ENCODE measurements at places on chromosomes 5 and 9.

DNA sequence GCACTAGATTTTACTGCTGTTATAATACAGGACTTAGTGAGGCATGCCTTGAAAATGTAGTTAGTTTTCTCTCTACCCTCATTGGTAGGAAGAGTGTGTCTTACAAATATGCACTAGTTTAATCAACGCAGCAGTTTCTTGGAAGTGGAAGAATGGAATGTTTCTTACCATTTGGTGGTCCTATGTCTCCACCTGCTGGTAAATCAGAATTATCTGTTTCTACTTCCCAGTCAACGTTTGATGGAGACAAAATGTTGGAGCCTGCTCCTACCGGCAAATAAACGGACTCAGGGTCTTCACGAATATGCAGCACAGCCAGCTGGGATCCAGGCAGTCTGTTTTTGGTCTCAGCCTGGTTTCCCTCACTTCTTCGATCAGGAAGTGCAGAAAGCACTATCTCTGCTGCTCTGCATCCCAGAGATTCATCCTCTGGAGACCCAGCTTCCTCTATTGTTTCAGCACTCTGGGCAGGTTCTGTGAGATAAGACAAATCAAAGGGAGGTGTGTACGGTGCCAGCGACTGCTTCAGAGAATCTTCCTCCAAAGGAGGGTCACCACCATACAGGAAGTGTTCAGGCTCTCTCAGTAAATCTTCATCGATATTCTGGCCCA is 59.5 kb upstream of the PCA3 start:
- DNase-seq, result peak; percentile 72

DNA sequence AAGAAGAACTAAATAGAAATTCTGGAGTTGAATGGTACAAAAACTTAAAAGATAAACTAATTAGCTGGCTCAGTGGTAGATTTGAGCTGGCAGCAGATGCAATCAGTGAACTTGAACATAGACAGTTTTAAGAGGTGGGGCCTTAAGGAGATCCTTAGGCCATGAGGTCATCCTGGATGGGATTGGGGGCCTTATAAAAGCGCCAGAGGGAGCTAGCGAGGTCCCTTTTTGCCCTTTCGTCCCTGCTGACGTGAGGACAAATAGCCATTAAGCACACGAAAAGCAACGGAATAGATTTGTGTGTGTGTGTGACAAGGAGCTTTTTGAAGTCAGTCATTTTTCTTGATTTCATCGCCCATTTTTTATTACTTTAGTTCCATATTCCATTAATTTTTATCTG is 83.3 kb downstream of the ZNF354C start:
- DNase-seq, result no peak

DNA sequence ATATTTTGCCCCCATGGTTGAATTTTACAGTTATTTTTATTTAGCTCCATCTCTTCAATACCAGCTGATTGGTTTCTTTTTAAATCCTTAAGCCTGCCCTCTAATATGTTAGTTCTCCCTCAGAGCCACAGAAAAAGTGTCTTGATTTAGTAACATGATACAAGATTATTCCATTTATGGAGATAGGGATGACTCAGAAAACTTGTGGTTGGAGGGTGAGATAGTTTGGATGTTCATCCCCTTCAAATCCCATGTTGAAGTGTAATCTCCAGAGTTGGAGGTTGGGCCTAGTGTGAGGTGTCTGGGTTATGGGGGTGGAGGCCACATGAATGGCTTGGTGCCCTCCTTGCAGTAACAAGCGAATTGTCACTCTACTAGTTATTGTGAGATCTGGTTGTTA is 115.7 kb downstream of the FBXO38 start:
- no peak for DNase-seq

- DNase-seq, result no peak
Observed at GRCh38 chr5:133519191-133519590, 93.2 kb downstream of the FSTL4 start.

DNA sequence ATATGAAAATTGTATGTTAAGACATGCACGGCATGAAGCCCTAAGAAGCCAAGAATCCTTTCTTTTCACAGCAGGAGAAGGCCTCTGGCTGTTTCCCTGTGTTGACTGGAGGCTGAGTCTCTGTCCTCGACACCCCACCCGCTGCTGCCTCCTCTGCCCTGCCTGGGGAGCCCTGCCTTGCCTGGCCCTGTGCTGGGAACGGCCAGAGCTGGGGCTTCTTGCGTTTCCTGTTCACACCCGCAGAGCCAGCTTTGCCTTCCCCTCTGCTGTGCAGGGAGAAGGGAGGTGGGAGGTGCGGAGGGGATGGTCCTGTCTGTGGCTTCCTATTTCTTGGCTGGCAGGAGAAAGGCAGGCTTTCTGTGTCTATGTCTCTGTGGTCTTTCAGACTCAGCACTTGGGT is 6.9 kb upstream of the GMCL2 start:
- DNase-seq, result no peak

DNA sequence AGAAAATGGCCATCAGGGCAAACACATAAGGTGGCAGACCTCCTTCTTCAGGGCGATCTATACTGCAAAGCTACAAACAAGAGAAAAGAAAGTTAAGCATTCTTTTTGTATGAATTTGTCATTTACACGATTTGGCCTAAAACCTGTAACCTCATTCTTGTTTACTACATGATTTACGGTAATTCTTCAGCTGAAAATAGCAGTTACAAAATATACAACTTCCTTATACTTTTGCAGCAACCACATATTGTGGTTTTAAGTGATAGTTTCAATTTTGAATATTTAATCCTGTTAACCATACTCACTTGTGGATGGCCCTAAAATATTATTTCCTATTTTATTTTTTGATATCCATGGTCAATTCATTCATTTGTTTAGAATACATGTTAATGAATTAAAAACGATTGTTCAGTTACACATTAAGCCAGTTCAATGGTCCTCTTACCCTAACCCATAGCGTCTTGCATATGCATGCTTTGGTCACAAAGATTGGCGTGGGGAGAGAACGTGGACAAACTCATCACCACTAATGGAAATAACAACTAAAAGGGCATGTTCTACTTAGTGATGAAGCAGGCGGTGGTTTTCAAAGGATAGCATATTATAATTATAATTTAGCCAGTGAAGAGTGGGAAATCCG is 16.6 kb downstream of the TUT7 start:
- peak; percentile 34 for DNase-seq

- DNase-seq, result no peak
Observed at GRCh38 chr5:41087461-41087860, 16.3 kb upstream of the MROH2B start.

- no peak for DNase-seq
Observed at GRCh38 chr9:130214776-130215340, 42.7 kb downstream of the NCS1 start.

DNA sequence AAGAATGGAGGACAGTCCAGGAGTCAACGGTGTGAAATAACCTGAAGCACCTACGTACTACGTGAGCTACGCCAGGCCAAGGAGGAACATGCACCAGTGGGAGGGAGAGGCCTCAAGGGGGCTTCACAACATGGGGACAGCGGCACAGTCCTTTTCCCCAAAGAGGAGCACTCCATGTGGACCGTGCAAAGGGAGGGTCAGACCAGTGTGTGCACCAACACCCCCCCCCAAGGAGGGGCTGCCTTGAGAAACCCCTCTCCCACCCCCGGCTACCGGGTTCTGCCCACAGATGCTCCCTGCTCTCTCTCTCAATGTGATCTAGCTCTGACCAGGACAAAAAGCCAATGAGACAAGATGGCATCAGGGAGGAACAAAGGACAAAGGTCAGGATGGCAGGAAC is 68.6 kb downstream of the PRRT1B start:
- no peak for DNase-seq

- no peak for DNase-seq
Observed at GRCh38 chr5:117054911-117055310, 480.3 kb upstream of the SEMA6A start.

DNA sequence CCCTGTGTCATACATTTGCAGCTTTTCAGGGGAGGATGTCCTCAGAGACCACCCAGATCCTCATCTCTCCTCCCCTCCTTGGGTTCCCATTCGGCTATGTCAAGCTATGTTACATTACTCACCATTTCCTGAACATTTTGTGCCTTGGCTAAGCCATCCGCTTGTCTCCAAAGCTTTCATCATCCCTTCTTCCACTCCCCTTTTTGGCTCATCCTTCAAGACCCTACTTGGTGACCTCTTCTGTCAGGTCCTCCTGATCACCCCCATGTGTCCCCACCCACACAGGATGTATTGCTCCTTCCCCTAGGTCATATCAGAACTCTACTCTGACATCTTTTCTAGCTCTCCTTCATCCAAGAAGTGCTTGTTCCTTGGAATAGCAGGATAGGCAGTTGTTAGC is 81.8 kb downstream of the BOD1 start:
- DNase-seq, result no peak

DNA sequence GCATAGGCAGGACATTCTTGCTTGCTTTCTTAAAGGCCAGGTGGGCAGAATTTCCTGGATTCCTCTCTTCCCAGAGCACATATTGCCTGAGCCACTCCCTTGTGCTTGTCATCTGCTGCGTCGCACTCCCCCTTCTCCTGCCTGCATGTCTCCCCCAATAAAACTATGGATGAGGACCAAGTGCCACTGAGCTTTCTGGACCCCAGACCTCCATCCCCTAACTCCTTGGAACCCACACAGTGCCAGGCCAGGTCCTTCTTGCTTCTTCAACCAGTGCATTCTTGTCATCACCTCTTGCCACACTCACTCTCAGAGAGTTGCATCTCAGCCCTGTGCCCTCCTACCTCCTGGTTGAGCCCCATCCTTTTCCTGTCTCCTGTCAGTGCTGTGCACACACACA is 157.9 kb upstream of the PANK3 start:
- no peak for DNase-seq

GRCh38 chr5:125037530-125037929 is 291.1 kb upstream of the ZNF608 start:
- no peak for DNase-seq

- no peak for DNase-seq
Observed at GRCh38 chr5:111232311-111233051, 8.3 kb downstream of the CAMK4 start.

GRCh38 chr5:174397206-174397605 is 327.2 kb upstream of the MSX2 start:
- no peak for DNase-seq

GRCh38 chr5:35939639-35940038 is 1.2 kb upstream of the CAPSL start:
- no peak for DNase-seq

DNA sequence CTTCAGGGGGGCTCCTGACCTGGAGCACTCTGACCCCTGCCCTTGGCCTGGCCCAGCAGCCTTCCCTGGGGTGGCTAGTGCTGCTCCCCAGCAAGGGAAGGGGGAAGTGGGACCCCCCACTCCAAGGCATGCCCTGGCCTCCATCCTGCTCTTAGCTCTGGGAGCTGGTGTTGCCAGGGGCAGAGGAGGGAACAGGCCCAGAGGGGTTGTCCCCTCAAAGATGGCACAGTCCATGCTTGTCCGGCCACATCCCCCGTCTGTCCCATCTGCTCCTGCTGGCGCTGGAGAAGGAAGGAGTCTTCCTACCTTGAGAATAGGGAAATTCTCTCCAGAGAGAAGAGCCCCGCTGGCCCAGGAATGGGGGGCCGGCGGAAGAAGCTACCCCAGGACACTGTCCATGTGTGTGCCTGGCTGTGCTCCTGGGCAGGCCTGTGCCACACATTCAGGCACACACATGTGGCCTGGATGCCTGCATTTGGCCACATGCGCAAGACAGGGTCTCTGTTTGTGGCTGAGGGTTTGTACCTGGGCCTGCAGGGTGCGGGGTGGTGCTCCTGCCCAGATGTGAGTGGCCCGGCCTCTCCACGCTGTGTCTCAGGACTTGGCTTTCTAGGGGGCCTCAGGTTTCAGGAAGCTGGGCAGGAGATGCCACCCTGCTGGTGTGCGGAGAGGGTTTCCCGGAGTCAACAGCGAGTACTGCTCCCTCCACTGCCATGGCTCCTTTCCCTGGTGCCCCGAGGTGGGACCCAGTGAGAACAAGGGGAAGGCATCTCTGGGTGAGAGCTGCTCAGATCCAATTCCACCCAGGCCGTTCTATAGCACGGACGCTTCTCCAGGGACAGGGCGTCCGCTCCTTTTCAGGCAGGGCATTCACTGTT is 247.1 kb downstream of the PBX3 start:
- DNase-seq, result no peak

DNA sequence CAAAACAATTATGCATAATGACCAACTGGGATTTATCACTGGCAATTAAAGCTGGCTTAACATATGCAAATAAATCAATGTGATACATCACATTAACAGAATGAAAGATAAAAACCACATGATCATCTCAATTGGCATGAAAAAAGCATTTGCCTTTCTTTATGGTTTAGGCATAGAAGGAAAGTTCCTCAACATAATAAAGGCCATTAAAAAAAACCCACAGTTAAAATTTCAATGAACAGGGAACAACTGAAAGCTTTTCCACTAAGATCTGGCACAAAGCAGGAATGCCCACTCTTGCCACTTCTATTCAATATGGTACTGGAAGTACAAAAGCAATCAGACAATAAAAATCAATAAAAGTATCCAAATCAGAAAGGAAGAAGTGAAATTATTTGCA is 151.2 kb upstream of the CD180 start:
- no peak for DNase-seq

GRCh38 chr9:82101475-82101874 is 112.9 kb downstream of the SPATA31D1 start:
- DNase-seq, result no peak

DNA sequence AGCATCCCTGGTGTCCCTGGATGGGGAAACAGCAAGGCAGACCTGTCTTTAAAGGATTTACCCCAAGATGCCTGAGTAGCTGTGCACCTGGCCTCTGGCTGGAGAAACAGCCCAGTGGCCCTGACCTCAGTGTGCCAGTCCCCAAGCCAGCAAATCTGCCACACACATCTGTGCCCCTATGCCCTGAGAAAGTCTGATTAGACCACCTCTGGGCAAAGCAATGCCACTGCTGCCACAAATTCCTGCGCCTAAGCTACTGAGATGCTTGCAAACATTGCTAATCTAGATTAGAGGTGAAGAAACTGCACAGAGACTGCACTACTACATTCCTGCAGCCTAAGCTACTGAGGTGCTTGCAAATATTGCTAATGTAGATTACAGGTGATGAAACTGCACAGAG is 269.6 kb downstream of the CEMIP2 start:
- no peak for DNase-seq

- DNase-seq, result no peak
Observed at GRCh38 chr9:72486594-72486955, 34.8 kb upstream of the TMC1 start.

GRCh38 chr9:131330814-131331600 is 41.5 kb downstream of the PLPP7 start:
- DNase-seq, result no peak

- DNase-seq, result no peak
Observed at GRCh38 chr5:171323806-171324632, 15.0 kb downstream of the TLX3 start.

DNA sequence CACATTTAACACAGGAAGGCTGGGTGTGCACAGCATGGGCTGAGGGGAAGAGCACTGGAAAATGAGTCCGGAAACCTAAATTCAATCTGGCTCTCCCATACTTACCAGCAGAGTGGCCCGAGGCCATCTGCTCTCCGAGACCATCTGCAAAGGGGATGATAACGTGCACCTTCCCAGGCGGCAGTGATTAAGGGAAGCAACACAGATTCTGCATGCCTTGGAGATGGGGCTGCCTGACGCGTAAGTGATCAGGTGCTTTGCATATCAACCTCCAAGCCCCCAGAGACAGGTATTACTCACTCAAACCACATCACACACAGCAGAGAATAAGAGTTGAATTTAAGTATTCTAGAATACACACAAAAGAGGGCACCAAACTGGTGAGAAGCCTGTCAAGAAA is 9.1 kb downstream of the EPB41L4B start:
- no peak for DNase-seq

GRCh38 chr5:14948383-14948782 is 76.8 kb upstream of the ANKH start:
- no peak for DNase-seq

Data from CD14-positive monocyte (primary cell).